ENCODE measurements at places on chromosomes 3 and 15.

GRCh38 chr15:96323319-96324145, 7.0 kb upstream of the NR2F2 start:
- DNase-seq, result no peak

GRCh38 chr3:15858547-15859506, 61.0 kb upstream of the ANKRD28 start:
- DNase-seq, result peak; percentile 68

DNA sequence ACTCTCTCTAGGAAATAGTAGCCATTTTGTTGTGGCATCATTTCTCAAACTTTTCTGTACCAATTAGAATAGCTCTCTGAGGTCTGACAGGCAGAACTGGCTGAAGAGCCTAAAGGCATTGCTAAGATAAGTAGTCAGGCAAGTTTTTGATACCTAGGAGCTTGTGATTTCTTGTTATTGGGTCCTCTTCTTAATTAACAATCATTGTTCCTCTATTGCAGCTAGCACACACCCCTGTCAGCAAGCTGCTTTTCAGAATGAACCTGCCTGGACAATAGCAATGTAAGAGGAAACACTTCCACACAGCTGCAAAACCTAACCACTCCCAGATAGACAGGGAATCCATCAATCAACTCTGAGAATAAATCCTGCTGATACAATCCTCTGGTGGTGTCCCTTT, 403.9 kb upstream of the TBL1XR1 start:
- DNase-seq, result no peak

DNA sequence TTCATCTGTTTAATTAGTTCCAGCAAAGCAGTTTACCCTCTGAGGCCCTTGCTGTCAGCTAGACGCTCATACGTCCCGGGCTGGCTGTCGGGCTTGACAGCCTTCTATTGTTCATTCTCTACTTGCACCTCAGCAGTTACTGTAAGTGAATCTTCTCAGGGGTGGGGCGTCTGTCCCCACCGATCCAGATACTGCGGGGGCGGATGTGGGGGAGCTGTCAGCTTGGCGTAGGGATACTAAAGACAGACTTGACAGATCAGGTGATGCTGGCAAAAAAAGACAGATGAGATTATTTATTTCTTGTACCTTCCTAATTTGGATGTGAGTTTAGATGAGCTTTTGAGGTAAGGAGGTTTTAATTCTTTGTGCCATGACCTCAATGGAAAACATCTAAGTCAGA, 315.3 kb downstream of the NR2F2 start:
- no peak for DNase-seq

DNA sequence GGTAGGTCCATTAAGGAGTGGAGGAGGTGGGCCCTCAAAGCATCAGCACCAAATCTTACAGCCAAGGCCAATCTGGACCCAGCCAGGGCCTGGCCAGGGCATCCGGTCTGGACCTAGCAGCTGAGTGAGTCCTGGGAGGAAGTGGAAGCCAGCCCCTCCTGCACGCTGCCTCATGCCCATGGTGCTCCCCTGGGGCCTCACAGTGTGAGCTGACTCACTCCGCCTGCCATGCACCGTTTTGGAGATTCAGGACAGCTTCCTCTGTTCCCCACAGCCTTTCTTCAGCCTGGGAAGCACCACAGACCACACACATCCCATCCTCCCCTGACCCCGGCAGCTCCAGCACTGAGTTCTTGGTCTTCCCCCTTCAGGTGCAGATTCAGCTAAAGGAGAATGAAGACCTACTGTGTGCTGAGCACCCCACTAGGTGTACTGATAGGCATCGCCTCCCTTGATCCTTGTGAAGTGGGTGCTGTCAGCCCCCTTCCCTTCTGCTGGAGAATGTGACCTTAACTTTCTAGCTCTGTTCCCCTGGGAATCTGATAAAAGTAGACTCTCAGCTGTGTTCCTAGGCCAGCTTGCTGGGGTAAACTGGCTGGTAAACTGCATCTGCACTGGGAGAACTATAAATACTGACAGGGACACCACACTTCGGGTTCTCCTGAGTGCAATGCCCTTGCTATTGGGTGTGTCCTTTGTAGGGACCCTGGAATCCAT, 36.8 kb upstream of the SEC13 start:
- no peak for DNase-seq

- no peak for DNase-seq
Measured at GRCh38 chr3:10353661-10354360, 32.9 kb upstream of the SEC13 start.

DNA sequence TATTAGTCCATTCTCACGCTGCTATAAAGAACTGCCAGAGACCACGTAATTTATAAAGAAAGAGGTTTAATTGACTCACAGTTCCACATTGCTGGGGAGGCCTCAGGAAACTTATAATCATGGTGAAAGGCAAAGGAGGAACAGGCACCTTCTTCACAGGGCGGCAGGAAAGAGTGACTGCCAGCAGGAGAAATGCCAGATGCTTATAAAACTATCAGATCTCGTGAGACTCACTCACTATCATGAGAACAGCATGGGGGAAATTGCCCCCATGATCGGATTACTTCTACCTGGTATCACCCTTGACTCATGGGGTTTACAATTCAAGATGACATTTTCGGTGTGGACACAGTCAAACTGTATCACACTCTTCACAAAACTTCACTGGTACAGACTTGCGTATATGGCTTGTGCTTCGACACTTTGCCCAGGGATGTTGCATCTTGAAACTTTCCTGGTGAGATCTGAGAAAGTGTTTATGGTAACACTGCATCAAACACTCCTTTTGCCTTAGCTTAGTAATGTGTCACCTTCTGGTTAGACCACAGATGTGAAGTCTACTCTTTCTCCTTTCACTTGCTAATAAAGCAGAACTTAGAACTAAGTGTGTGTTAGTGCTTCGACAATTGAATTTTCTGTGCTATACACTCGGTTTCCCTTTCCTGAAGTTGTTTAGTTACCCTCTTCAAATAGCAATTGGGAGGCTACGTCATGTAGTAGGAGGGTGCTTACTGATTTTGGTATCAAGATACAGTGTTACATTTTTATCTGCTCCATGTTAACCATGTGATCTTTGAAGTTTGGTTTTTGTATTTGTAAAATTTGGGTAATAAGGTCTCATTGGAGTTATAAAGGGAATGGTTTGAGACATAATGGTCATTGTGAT, 185.7 kb downstream of the LPP start:
- DNase-seq, result peak; percentile 25

DNA sequence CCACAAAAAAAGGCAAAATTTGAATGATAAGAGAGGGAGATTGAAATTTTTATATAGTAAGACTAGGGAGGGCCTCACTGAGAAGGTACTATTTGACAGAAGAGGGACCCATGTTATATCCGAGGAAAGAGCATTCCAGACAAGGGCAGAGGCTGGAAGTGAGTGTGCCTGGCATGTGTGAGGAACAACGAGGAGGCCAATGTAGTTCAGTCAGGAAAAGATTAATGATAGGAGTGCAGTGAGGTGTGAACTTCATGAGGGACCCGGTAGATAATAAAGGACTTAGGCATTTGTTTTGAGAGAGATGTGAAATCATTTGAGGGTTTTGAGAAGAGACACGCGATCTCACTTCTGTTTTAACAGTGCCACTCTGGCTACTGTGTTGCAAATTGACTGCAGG, 36.3 kb downstream of the ASTE1 start:
- no peak for DNase-seq

GRCh38 chr3:169539856-169540255, 123.7 kb downstream of the MECOM start:
- no peak for DNase-seq

DNA sequence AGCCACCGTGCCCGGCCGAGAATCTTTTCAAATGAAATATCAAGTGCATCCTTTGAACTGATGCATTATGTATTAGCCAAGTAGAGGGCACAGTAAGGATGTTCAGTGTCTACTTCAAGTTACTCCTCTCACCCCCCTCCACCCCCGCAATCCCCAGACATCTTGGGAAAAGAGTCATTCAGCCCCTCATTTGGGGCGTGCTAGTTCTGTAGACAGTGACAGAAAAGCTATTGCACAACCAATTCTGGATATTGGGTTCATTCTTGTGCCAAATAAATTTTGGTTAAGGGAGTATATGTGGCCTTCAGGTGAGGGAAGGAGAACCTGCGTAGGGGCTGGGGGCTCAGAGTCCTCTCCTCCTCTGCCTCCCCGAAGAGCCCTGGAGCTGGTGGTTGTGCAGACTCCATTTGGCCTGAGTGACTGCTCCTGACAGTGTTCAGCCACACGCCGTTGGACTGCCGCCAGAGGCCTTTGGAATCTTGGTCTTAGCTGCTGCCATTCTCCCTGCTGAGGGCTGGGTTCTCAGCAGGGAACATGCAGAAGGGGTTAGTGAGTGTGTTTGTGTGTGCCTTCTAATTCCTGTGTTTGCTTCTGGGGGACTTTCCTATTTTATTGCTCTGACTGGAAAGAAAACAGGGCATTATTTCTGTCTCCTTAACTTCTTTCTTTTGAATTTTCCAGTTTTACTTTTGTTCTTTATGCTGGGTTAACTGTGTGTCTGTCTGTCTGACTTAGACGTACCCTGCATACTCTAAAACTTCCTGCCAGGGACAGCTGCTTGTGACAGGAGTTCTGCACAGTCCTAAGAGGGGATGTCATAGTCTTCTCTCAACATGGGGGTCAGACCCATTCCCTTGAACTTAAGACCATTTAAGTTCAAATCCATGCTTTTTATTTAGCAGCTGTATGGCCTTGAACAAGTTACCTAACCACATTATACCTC, 21.0 kb downstream of the RARB start:
- DNase-seq, result no peak

DNA sequence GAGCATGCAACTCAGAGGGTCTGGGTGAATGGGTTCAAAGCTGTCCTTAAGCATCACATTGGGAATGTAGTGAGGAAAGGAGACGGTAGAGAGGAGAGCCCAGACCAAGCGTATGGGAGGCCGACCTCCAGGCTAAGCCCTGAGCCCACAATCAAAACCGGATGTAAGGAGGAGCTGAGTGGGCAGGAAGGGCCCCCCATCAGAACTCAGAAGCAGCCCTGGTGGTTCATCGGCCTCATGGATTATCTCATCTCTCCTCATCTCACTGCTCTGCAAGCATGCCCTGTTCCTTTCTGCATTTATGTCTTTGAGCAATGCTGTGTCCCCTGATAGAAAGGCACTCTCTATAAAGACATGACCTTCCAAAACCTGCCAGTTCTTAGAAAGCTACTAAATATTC, 6.2 kb downstream of the HDC start:
- no peak for DNase-seq

- DNase-seq, result no peak
Measured at GRCh38 chr15:50251638-50252182, 13.8 kb downstream of the HDC start.

DNA sequence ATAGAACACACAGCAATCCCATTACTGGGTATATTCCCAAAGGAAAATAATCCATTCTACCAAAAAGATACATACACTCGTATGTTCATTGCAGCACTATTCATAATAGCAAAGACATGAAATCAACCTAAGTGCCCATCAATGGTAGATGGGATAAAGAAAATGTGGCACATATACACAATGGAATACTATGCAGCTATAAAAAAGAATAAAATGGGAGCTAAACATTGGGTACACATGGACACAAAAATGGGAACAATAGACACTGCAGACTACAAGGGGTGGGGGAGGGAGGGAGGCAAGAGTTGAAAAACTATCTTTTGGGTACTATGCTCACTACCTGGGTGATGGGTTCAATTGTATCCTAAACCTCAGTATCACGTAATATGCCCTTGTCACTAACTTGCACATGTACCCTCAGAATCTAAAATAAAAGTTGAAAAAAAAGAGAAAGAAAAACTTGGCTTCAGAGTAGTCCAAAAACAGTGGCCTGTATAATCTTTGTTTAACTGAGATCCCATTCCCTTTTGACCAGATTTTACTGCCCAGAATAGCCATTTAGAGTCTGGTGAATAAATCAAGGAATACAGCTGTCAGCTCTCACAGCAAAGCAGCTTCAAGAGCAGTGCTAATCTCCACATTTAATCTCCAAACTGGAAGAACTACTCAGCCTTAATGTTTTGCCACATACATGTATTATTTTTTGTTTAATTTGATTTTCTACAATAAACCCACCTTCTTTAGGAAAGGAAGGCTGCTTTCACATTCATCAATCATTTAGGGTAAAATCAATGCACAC, 54.5 kb upstream of the XRN1 start:
- DNase-seq, result no peak

DNA sequence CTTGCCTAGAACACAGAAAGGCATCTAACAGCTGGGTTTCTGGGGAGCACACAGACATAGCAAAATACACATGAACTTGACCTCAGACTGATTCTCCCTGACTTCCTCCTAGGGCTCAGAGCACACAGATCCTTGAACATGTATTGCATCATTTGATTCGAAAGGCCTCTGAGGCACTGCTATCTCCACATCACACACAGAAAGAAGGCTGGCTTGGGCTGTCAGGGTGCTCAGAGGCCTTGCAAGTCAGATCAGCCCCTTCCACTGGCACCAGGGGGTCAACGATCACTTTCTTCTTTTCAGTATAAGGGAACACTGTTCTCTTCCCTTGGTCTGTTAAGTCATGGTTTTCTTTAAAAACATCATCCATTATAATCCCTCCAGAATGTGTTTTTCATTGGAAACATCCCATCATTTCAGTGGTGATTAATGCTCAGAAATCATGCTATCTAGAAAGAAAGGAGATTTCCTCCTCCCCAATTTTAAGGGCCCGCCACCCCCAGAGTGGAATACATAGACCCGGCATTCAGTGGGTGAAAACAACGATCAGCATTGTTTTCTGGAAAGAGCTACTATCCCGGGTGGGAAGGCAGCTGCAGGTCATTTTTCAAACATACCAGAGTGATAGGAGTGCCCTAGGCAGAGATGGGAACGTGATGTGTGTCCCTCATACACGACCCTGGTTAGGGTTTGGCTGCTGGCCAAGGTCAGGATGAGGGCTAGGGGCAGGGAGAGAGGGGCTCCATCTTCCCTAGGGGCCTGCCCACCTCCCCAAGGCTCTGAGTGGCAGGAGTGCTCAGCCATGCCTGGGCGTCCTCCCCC, 253.3 kb upstream of the LYSMD4 start:
- DNase-seq, result no peak

- no peak for DNase-seq
Measured at GRCh38 chr3:82202269-82202668, 440.8 kb upstream of the GBE1 start.

GRCh38 chr3:29502771-29503170, 221.9 kb downstream of the RBMS3 start:
- no peak for DNase-seq

DNA sequence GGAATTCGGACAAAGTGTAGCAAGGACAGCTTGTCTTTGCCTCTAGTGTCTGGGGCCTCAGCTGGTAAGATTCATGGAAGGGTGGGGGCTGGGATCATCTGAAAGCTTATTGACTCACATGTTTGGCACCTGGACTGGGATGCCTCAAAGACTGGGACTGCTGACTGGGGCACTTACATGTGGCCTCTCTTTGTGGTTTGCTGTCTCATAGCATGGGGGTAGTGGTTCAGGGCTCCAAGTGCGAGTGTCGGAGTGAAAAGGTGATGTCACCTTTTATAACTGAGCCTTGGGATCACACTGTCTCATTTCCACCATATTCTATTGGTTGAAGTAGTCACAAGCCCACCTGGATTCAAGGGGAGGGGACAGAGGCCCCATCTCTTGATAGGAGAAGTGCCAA, 6.8 kb downstream of the MFSD1 start:
- DNase-seq, result no peak
